ENCODE measurements at places on chromosomes 2 and 18.

GRCh38 chr2:71129114-71129901, 721 bp downstream of the MCEE start:
- DNase-seq, result no peak

DNA sequence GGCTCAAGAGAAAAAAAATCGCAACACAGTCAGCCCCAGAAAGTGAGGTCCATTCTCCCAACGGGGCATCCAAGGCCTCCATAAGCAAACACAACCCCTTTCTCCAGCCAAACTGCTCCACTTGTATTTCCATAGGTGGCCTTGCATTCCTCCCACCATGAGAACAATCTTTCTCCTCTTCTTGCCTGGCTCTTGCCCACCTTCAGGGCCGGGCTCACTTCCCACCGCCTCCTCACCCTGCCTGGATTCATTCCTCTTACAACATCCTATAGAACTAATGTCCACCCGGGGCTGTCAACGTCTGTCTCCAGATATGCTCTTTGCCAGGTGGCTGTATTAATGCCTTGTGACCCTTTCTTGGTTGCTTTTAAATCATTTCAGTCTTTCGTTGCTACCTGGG, 124.5 kb downstream of the SMAD7 start:
- DNase-seq, result no peak

- no peak for DNase-seq
Measured at GRCh38 chr2:141027221-141027620, 1103.6 kb downstream of the LRP1B start.

DNA sequence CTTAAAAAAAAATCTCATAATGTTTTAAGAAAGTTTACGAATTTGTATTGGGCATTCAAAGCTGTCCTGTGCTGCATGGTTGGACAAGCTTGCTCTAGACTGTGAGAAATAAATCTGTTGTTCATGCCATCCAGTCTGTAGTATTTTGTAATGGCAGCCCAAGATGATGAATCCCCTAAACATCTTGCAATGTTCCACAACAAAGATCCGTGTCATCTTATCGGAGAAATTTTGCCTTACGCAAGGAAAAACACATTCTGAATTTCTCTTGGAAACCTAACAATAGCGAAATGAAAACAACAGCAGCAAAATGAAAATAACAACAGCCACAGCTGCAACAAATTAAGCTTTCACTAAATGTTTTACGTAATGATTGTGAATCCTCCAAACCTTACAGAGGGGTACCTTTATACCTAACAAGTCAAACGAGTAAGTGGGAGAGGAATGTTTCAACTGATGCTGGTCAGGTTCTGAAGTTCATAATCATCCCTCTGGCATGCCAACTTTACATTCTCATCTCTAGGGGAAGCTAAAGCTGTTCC, 76.1 kb upstream of the RNU4ATAC start:
- no peak for DNase-seq

GRCh38 chr2:195899226-195899625, 169.4 kb downstream of the DNAH7 start:
- DNase-seq, result no peak

- no peak for DNase-seq
Measured at GRCh38 chr2:178482437-178482836, 2.2 kb downstream of the PLEKHA3 start.

- no peak for DNase-seq
Measured at GRCh38 chr18:11500153-11501122, 109.0 kb upstream of the SLC35G4 start.

DNA sequence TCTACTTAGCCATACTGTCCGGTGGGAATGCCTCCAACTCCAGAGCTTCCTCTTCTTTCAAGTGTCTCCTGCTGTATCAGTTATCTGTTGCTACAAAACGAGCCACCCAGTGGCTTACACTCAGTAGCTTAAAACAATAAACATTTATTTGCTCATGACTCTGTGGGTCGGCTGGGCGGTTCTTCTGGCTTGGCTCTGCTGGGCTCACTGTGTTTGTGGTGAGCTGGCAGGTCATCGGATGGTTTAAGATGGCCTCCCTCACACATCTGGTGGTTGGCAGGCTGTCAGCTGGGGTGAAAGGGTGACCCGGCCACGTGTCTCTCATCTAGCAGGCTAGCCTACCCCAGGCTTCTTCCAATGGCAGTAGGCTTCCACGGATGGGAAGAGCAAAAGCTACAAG, 122.4 kb upstream of the SLC1A4 start:
- no peak for DNase-seq

- DNase-seq, result no peak
Measured at GRCh38 chr2:113077921-113078320, 10.2 kb downstream of the IL1F10 start.

DNA sequence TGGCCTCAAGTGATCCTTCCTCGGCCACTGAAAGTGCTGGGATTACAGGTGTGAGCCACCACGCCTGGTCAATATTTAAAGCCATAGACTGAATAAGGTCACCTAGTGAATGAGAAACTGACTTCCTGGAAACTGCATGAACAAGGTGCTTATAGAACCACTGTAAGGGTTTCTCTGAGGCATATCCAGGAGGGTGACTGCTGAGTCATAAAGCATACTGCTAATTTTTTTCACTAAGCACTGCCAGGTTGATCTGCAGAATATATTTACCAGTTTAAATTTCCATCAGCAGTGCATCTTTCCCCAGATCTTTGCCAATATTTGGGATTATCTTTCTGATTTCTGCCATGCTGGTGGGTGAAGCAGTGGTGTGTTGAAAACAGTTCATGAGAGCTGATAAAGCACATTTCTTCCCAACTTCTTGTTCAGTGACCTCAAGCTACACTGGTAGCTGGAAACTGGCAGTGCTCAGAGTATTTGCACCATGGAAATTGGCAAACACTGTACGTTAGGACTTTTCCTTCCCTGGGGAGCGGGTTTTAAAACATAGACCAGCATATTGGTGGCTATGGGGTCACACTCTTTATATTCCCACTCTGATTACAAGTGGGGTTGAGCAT, 4.2 kb upstream of the CLIP4 start:
- no peak for DNase-seq

GRCh38 chr2:86826951-86827350, 34.7 kb downstream of the CD8B start:
- no peak for DNase-seq

GRCh38 chr2:32222966-32223365, 41.7 kb downstream of the NLRC4 start:
- no peak for DNase-seq

GRCh38 chr2:137672989-137673552, 291.2 kb upstream of the HNMT start:
- no peak for DNase-seq

GRCh38 chr2:157367704-157368103, 42.1 kb upstream of the ERMN start:
- no peak for DNase-seq

DNA sequence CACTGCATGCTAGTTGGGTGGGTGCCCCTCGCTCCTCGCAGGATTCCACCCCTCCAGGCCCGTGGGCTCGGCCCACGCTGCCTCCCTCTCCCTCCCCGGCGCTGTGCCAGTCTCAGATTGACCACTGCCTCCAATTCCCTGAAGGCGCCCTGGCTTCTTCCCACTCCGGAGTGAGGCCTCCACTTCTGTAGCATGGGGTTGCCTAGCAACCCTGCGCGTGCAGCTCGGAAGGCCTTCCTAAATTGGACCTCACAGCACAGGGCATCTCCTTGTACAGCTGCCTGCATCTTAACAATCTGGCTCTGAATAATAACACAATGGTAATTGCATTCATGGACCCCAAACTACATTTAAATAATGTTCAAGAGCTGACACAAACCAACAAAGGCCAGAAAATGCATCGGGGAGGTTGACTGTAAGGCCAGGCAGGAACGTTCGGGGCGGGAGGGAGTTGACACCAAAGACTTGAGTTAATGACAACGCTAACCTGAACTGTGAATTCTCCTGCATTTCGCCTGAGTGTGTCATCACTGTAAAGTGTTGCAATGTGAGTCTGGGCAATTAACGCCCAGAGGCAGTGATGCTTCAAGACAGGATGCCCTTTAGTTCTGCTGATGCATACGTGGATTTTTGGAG, 222.9 kb downstream of the ZBTB7C start:
- DNase-seq, result no peak

DNA sequence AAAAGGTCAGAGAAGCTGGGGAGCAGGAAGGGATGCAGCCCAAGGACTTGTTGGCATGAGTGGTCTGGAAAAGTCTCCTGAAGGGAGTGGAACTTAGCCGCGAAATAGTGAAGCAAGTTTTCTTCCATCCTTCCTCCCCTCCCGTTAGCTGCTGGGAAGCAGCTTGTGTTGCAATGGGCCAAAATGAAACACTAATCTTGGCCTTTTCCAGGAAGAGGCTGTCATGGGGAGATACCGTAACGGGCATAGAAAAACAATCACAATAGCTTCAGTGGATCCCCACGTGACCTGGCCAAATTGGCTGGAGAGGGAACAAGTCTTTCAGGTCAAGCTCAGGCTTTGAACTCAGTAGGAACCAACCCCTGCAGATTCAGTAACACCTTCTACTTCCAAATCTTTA, 49.3 kb downstream of the SEMA4F start:
- no peak for DNase-seq

GRCh38 chr18:69874058-69874457, 73.6 kb downstream of the CD226 start:
- no peak for DNase-seq

DNA sequence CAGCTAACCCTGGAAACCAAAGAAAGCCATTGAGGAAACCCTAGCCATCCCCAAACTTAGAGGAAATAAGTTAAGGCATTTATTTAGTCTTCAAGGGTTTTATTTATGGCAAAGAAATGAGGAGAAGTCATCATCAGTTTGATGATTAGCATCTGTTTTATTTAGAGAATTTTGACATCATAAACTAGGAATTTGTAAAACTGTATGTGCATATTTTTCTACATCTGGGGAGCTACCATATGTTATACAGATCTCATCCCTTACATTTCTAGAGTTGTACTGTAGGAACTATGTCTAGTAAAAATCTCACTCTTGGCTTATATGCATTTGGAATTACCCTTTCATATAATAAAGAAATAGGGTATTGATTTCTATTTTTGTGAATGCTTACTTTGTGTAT, 48.7 kb downstream of the FMNL2 start:
- DNase-seq, result no peak

- no peak for DNase-seq
Measured at GRCh38 chr18:36718705-36719328, 110.0 kb downstream of the TPGS2 start.

- no peak for DNase-seq
Measured at GRCh38 chr2:239521518-239521815, 120.6 kb upstream of the HDAC4 start.

DNA sequence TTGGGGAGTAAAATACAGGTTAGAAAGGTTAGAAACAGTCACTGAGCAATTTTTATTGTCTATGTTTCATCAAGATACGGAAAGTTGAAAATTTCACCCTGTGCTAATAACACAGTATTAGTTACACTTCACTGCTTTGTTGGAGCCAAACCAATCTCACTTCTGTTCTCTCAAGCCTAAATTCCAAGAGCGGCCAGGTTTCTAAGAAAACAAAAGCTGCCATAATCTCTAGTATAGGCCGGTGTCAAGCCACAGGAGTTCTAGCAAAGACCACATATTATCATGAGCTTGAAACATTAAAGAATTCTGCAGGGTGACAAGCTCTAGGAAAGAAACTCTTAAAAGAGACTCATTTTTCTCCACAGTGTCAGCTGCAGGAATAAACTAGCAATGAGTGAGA, 128.7 kb downstream of the TXNL1 start:
- no peak for DNase-seq

GRCh38 chr2:73083886-73084800, 12.6 kb upstream of the SFXN5 start:
- DNase-seq, result no peak

DNA sequence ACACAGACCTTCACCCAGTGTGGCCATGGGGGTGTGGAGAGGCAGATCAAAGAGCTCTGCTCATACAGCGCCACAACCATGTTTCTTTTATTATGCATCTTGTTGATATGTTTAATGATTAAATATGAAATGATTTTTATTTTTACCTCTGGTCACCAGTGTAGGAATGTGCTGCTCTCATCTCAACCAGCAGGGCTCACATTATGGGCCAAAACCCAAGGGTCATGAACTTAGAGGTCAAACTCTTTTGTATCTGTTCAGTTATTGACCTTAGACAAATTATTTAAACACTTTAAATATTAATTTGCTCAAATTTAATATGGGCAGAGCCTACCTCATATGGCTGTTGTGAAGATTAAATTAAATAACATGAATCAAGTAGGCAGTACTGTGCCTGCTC, 386.2 kb downstream of the ALK start:
- DNase-seq, result no peak

- DNase-seq, result peak; percentile 16
Measured at GRCh38 chr2:86021396-86022378, 84.0 kb downstream of the POLR1A start.

DNA sequence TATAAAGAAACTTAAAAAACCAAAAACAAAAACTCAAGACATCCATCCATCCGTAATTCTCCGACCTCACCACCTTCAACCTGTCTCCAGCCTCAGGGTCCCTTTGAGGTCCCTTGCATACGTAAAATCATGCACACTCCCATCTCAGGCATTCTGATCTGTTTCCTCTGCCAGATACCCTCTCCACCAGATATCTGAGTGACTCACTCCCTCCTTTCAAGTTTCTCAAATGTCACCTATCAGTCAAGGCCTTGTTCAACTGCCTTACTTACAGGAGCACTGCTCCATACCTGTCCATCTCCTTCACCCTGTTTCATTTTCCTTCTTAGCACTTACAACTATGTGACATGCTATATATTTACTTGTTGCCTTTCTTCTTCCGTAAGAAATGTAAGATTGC, 369.3 kb downstream of the NBAS start:
- no peak for DNase-seq

GRCh38 chr2:97849881-97850528, 136.6 kb downstream of the ZAP70 start:
- no peak for DNase-seq

DNA sequence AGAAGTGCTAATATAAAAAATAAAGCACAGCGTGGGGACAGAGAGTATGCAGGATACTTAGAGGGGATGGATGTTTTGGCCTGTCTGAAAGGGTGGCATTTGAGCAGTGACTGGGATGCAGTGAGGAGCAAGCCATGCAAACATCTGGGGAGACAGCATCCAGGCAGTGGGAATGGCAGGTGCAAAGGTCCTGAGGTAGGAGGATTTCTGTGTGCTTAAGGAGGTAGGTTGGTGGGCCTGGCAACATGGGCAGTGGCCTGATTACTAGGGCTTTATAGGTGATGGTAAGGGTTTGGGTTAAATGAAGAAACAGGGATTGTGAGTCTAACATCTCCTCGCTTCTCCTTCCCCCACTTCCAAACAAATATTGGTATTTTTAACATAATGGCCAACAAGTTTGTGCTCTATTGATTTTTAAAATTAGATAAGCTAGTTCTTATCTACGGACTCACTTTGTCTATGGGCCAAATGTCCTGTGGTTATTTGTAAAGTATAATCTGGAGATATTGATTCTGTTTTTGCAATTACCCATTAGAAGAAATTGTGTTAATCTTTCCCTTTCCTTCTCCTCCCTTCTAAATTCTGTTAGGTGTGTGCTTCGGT, 2.4 kb downstream of the AOX1 start:
- no peak for DNase-seq

All from activated naive CD4-positive, alpha-beta T cell treated with anti-CD3 and anti-CD28 coated beads, Interleukin-2, amount 10 ng/mL, durations not matched to agents 7 days and 5 days (primary cell).